CD4-positive, alpha-beta T cell treated with Interleukin-10 for 1 hour (primary cell): ENCODE measurements at places on chromosomes 1 and 21.

DNA sequence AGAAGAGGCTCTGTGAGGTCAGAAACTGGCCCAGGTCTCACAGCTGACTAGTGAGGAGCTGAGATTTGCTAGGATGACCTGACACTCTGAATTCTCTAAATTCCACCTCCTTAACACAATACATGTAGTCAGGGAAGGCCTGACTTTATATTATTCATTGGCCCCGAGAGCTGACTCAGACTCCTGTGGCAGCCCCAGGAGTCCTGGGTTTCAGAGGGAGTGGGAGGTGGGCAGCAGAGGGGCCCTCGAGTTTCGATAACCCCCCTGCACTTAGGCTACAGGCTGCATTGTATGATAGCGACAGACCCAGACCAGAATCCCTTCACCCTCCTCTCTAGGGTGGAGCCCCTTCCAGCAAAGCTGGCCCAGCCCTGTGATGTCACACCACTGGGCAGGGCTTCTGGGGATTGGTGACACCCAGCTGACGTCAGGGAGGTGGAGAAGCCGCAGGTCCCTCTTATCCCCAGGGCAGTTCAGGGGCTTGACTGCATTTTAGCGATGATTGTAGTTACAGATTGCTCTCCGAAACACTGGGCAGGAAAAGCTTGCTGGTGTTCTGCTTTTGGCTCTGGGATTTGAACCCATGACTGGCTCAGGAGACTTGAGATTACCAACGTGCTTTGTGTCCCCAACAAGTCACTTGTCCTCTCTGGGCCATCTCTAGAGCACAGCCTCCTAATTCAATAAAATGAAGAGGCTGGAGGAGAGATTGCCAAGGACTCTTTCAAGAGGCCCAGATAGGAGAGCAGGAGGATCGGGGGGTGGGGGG, 17.0 kb upstream of the GPR37L1 start:
- DNase-seq = no peak

DNA sequence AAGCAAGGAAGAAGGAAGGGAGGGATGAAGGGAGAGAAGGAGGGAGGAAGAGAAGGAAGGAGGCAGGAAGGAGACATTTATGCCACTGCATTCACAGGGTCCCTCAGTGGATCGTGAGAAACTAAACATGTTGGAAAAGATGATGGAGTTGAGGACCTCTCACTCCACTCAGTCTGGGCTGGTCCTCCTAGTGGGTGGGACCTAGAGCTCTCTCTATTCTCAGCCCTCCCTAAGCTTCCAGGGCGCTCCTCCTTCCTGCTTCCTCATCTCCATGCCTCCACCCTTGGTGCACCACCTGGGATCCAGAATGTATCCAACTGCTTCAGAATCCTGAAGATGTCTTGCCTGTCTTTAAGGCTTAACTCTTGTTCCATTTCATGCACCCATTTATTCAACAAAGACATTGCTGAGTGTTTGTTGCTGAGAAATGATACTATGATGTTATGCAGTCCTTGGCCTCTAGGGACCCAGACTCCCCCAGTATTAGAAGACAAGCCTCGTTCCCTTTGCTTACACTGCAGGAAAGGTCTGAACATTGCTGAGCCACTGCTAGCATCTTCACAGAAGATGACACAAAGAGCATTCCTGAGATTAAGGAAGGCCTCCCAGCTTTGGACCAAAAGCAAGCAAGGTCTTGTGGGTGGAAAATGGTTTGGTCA, 88.5 kb downstream of the BEND5 start:
- DNase-seq = no peak

GRCh38 chr1:168135116-168135920, 1.4 kb downstream of the GPR161 start:
- no peak for DNase-seq

DNA sequence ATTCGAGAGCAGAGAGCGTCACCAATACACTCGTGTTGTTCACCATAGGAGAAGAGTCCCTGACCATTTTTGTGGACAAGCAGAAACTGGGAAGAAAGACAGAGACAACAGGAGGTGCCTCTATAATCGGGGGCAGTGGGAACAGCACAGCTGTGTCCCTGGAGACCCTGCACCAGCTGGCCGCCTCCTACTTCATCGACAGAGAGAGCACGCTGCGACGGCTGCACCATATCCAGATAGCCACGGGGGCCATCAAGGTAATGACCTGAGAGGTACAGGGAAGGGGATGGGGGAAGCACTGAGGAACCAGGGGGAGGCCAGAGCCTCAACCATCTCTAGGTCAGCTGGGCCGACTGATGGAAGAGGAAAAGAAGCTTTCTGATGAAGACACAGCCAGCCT, 86.4 kb downstream of the BRINP2 start:
- no peak for DNase-seq

DNA sequence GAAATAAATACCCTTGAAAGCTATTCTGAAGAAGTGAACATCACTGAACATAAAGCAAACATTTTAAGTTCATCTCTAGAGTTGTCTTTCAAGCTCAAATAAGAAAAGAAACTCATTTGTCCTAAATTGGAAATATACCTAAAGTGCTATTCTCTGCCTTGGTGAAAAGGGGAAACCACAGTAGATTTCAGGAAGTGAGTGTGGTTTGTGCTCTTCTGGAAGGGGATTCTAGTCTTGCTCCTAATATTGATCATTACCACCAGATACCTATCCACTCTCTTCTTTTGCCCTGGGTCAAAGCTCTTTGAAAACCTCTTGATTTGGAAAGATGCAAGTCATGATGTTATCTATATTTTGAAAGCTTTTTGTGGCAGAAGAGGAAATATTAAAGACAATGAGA, 798.1 kb downstream of the ADGRL2 start:
- DNase-seq = no peak

DNA sequence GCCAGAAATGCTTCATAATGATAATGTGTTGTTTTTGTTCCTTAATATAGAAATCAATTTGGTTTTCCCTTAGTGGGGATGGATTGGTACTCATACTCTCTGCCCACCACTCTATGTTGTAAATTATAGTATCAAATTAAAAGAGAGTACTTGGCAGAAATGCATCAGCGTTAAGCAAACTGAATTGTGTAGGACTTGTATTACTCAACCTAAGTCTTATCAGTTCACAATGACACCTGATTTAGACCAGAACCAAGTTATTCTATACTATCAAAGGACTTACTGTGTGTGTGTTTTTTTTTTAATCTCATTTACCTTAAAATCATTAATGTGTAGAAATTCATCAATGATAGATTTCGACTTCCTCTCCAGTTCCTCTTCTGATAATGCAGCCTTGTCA, 62.0 kb upstream of the HP1BP3 start:
- no peak for DNase-seq

- no peak for DNase-seq
These were observed 109.2 kb upstream of the RUNX3 start for GRCh38 chr1:25039229-25039628.

- DNase-seq = no peak
These were observed 30.2 kb downstream of the RASAL2 start for GRCh38 chr1:178124115-178124514.

- DNase-seq = peak; percentile 40
These were observed 6.9 kb upstream of the TMEM269 start for GRCh38 chr1:42777852-42778251.

- no peak for DNase-seq
These were observed 130.6 kb downstream of the HHIPL2 start for GRCh38 chr1:222417264-222417663.

- no peak for DNase-seq
These were observed 88.4 kb upstream of the CSF3R start for GRCh38 chr1:36571106-36571505.

- no peak for DNase-seq
These were observed 2.8 kb upstream of the CAPZB start for GRCh38 chr1:19488136-19488535.

DNA sequence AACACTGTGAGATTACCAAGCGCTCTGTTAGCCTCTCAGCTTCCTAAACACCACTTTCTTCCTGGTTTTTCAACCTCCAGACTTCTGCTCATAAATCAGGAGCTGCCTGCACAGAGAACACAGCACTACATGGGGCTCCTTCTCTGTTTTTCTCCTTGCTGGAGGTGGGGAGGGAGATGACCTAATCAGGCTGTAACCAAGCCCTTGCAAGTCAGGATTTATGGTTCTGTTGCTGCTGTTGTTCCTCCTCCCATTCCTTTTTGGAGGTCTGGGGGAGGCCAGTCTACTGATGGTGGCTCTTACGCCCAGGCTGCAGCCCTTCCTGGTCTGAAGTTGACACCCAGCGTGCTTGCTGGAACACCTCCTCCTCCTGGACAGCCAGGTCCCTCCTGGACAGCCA, 80.9 kb upstream of the AJAP1 start:
- DNase-seq = no peak

- no peak for DNase-seq
These were observed 14.0 kb upstream of the CD247 start for GRCh38 chr1:167532375-167532774.

DNA sequence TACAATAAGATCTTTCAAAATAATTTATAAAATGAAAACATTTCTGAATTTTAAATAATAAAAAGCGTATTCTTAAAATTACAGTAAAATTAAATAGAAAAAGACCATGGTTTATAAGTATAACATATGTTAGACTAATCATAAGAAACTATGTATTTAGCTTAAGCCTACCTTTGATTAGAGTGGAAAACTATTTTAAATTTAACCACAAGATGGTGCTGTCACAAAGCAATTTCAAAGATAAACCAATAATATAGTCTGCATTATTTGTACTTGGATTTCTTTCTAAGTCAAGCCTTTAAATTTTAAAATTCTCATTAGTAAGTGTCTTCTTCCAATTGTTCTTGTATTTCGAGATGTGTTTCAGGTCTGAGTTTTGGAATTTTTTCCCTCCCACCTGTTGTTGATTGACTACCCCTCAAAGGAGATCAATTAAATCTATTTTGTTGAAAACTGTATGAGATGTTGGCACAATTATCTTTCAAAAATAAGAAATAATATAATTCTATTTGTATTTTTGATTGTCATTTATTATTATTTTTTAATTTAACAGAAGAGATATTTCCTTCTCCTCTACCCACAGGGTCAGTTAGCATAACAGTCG, 459.8 kb downstream of the KCNT2 start:
- peak; percentile 41 for DNase-seq

- no peak for DNase-seq
These were observed 106.5 kb downstream of the PHTF1 start for GRCh38 chr1:113652771-113653170.

GRCh38 chr1:36306902-36307456, 811 bp downstream of the SH3D21 start:
- DNase-seq = peak; percentile 95

- no peak for DNase-seq
These were observed 228.8 kb downstream of the TGFB2 start for GRCh38 chr1:218573925-218574324.

- DNase-seq = no peak
These were observed 288.7 kb downstream of the SPATA17 start for GRCh38 chr1:217919683-217920388.

GRCh38 chr1:60280256-60280655, 206.7 kb upstream of the C1orf87 start:
- DNase-seq = no peak

GRCh38 chr1:193486671-193487229, 300.3 kb upstream of the B3GALT2 start:
- no peak for DNase-seq

- no peak for DNase-seq
These were observed 803.1 kb downstream of the USP25 start for GRCh38 chr21:16532840-16533239.

DNA sequence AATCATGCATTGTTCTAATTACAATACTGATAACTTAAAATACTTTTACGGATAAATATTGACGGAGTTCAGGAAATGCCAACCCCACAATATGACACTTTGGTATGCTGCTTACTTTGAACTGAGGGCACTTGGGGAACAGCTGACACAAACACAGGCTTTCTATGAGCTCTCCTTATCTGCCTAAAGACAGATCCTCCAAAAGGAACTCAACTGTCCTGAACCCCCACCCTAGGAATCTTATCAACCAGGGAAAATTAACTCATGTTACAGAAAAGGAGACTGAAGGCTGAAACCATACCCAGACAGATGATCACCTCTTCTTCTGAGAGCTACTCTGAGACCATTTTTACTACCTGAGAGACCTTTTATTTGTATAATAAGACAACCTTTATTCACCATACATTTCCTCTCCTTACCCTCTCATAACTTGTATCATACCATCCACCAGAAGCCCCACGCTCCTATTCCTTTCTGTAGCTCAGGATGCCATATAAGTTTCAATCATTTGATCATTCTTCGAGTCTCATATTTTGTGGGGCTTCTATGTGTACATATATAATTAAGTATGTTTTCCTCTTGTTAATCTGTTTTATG, 239.5 kb downstream of the FAF1 start:
- DNase-seq = no peak

GRCh38 chr21:27681038-27681437, 714.1 kb upstream of the ADAMTS5 start:
- DNase-seq = no peak

DNA sequence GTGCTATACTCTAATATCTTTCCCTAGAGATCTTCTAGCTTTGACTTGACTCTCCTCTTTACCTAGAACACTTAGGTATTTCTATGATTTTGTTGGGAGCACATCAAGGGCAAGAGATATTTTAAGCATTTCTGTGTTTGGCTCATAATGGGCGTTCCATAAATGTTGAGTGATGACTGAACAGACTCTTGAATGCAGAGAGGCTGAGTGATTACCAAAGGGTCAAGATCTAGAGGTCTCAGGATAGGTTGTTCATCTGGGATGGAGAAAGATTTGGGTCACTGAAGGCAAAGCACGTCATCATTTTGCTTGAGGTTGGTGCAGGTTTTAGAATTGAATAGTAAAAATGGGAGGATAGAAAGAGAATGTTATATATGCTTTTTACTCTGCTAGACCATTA, 705.4 kb upstream of the B3GALT2 start:
- no peak for DNase-seq

GRCh38 chr1:191839891-191840290, 318.4 kb upstream of the RGS18 start:
- no peak for DNase-seq

- no peak for DNase-seq
These were observed 43.7 kb downstream of the UTP25 start for GRCh38 chr1:209871430-209871829.

DNA sequence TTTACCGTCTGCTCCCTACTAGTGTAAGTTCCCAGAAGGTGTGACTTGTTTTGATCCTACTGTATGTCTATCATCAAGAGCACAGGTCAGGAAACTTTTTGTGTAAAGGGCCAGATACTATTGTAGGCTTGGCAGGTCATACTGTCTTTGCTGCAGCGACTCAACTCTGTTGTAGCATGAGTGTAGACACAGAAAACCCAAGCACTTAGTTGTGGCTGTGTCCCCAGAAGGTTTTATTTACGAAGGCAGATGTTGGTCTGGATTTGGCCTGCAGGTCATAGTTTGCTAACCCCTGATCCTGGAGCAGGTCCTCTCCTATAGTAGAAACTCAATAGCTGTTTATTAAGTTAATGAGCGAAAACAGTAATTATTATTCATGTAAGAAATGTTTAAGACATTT, 365.9 kb upstream of the B3GALT2 start:
- DNase-seq = no peak
